ENCODE measurements at places on chromosomes 4 and X. TPM values are rescaled to one million over a fixed set of nuclear protein-coding genes. Genes with fewer than 3 reads are reported as not detected.

Gene CNGA1
- 0.70 TPM for total RNA-seq

Gene BRS3
- total RNA-seq, result not detected

Gene NPY2R
- not detected for total RNA-seq

Gene YY2
- total RNA-seq, result 0.78 TPM

Gene SLC25A4
- 8.4 TPM for total RNA-seq

GRCh38 chr4:7719354-7720174, 220.1 kb downstream of the AFAP1 start:
- no peak overlapping the region for H3K27ac ChIP-seq
- peaks cover 3% of the 10 kb centered on the region for H3K27me3 ChIP-seq
- DNase-seq, result peak; percentile 70
- peaks cover 2% of the 10 kb centered on the region for H3K4me1 ChIP-seq
- H3K4me3 ChIP-seq, result no peak overlapping the region

- no peaks in the 10 kb centered on the region for H3K27me3 ChIP-seq
- peaks cover 57% of the 10 kb centered on the region for H3K36me3 ChIP-seq
- no peak overlapping the region for H3K4me3 ChIP-seq
- H3K27ac ChIP-seq, result peak overlapping the region; percentile 83
- DNase-seq, result no peak
- H3K4me1 ChIP-seq, result peaks cover 47% of the 10 kb centered on the region
These were observed 6.7 kb downstream of the RPS4X start for GRCh38 chrX:72270316-72270866.

DNA sequence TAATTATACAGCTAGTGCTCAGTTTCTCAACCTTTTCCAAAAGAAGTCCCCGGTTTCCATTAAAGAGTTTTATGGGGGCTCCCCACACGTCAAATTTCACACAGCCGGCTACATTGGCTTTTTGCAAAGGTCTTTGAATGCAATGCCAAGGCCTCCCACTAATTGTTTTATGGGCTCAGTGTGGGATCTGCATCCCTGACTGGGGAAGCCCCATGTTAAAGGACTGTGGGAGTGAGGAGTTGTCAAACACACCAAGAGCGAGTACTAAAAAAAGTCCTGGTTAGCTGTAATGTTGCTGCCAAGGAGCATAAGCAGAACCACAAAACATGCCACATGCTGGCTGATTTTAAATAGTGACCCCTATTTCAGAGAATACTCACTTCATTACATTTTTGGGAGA, 162.6 kb downstream of the BMPR1B start:
- DNase-seq, result no peak
- no peaks in the 10 kb centered on the region for H3K27me3 ChIP-seq
- H3K36me3 ChIP-seq, result peaks cover 2% of the 10 kb centered on the region
- H3K27ac ChIP-seq, result no peak overlapping the region
- H3K4me1 ChIP-seq, result no peaks in the 10 kb centered on the region

DNA sequence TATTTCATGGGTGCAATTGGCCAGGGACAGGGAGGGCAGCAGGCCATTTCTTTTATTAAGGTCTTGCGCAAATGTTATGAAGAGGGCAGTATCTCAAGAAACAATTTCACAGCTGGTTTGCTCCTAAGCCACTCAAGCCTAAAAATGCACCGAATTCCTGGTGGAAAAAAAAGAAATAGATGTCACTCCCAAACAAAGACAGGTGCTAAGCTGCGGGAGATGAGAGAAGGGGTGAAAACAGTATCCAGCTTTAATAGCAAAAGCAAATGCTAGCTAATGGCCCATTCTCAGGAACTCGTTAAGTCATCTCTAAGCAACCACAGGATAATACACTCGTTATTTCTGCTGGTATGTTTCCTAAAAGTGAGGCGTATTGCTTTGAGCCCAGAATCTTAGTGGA, 116.4 kb downstream of the ARX start:
- no peak overlapping the region for H3K27ac ChIP-seq
- H3K36me3 ChIP-seq, result peaks cover 27% of the 10 kb centered on the region
- no peak overlapping the region for H3K4me3 ChIP-seq
- no peak for DNase-seq

- no peaks in the 10 kb centered on the region for H3K36me3 ChIP-seq
- H3K4me3 ChIP-seq, result no peak overlapping the region
- no peaks in the 10 kb centered on the region for H3K4me1 ChIP-seq
- no peak overlapping the region for H3K27ac ChIP-seq
These were observed 100.0 kb upstream of the EOLA2 start for GRCh38 chrX:150038315-150038714.

DNA sequence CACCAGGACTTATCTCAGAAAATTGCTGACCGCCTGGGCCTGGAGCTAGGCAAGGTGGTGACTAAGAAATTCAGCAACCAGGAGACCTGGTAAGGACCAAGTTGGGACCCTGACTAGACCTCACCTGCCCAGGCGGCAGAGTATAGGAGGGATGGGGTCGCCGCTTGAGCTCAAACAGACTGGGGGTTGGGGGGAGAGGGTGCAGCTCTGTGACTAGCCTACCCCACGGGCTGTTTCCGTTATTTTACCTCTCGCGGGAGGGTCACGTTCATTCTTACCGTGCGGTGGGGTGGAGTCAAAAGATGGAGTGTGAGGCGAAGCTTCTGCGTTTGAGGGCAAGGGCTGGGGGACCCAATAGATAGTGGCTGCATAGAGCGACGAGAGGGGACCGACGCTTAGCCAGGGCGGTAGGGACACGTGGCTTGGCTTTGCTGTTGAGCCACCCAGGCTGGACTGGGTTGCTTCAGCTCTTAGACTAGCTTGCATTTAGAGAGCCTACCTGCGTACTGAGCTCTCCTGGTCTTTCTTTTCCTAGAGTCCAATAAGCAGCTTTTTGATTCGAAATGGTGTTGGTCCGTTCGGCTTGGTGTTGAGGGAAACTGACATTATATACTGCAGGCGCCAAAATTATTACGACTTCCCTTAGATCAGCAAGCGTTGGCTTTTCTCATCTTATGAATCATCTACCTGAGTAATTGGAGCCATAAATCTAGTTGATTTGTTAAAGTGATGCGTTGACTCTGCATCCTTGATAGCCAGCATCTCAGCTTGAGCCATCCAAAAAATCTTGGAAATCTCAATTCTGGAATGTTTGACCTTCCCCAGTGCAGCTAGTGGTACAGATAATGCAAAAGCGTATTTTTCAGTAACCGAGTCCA, 591 bp downstream of the PRPS1 start:
- peaks cover 3% of the 10 kb centered on the region for H3K36me3 ChIP-seq
- H3K4me1 ChIP-seq, result peaks cover 25% of the 10 kb centered on the region
- DNase-seq, result peak; percentile 69
- H3K27me3 ChIP-seq, result no peaks in the 10 kb centered on the region
- H3K27ac ChIP-seq, result peak overlapping the region; percentile 85

- no peak for DNase-seq
- H3K36me3 ChIP-seq, result no peaks in the 10 kb centered on the region
- peaks cover 5% of the 10 kb centered on the region for H3K27me3 ChIP-seq
- no peak overlapping the region for H3K27ac ChIP-seq
- H3K4me1 ChIP-seq, result no peaks in the 10 kb centered on the region
These were observed 263.2 kb downstream of the DHX15 start for GRCh38 chr4:24321131-24321530.

DNA sequence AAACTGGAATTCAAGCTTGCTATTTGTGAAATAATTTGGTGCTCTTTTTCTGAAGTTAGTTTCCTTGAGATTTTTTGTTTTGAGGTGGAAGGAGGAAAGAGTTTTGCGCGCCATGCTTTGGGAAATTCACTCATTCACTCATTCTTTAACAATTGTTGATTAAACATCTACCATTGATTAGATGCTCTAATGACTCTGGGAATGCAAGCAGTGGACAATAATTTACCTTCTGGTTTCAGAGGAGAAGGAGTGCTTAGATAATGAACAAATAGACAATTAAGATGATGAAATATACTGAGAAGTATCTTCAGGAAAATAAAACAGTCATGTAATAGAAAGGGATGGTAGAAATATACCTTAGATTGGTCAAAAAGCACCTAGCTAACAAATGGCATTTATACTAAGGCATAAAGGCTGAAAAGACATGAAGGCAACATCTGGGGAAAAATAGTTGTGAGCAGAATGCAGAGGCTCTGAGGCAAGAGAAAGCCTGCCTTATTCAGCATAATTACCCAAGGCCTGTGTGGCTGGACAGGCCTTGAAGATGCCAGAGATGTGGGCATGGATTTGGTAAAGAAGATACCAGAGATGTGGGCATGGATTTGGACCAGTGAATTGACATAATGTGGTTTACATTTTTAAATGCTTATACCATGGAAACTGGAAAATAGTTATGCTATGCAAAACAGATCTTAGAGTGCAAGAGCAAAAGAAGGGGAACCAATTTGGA, 2.7 kb upstream of the COMMD8 start:
- H3K27me3 ChIP-seq, result no peaks in the 10 kb centered on the region
- H3K36me3 ChIP-seq, result no peaks in the 10 kb centered on the region
- H3K4me3 ChIP-seq, result no peak overlapping the region
- H3K4me1 ChIP-seq, result peaks cover 20% of the 10 kb centered on the region
- no peak for DNase-seq

- H3K4me3 ChIP-seq, result no peak overlapping the region
- no peaks in the 10 kb centered on the region for H3K4me1 ChIP-seq
- H3K27ac ChIP-seq, result no peak overlapping the region
- no peak for DNase-seq
- no peaks in the 10 kb centered on the region for H3K27me3 ChIP-seq
These were observed 239.0 kb upstream of the HTR2C start for GRCh38 chrX:114344756-114345349.

DNA sequence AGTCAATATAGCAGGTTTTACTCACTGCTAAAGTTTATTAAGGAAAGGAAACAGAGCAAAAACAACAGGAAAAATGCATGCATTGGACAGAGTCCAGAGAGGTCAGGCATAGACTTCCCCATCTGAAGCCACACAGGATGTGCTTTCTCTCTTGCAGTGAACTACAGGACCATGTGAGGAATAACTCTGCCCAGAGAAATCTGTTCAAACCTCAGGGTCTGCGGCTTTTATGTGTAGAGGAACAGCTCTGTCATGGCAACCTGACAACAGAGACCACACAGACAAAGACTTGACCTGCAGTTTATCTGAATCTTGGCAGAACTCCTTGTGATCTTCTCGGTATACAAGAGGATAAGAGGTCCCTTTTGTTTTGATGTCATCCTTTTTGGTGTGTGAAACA, 46.3 kb upstream of the LONRF3 start:
- no peaks in the 10 kb centered on the region for H3K36me3 ChIP-seq
- no peak for DNase-seq
- no peaks in the 10 kb centered on the region for H3K4me1 ChIP-seq
- H3K27ac ChIP-seq, result no peak overlapping the region
- H3K27me3 ChIP-seq, result no peaks in the 10 kb centered on the region
- H3K4me3 ChIP-seq, result no peak overlapping the region

All from activated CD4-positive, alpha-beta memory T cell treated with anti-CD3 and anti-CD28 coated beads for 36 hours (primary cell).